ENCODE measurements at places on chromosomes 1 and 21. TPM values are rescaled to one million over a fixed set of nuclear protein-coding genes. Genes with fewer than 3 reads are reported as not detected.

Gene GPN2
- 11.5 TPM for total RNA-seq

DNA sequence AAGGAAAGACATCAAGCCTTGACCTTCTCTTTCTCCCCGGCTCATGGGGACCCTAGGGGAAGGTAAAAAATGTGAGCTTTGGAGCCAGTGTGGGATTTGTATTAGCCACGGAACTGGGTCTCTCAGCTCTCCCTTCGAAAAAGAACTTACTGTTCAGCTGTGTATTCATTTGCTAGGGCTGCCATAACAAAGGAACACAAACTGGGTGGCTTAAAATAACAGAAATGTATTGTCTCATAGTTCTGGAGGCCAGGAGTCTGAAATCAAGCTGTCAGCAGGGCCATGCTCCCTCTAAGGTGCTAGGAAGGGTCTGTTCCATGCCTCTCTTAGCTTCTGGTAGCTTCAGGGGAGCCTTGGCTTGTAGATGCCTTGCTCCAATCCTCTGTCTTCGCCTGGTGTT is 83.5 kb upstream of the SLC2A1 start:
- H3K27me3 ChIP-seq: no peaks in the 10 kb centered on the region
- DNase-seq: no peak
- H3K36me3 ChIP-seq: no peaks in the 10 kb centered on the region
- no peak overlapping the region for H3K27ac ChIP-seq
- no peak overlapping the region for H3K4me3 ChIP-seq

DNA sequence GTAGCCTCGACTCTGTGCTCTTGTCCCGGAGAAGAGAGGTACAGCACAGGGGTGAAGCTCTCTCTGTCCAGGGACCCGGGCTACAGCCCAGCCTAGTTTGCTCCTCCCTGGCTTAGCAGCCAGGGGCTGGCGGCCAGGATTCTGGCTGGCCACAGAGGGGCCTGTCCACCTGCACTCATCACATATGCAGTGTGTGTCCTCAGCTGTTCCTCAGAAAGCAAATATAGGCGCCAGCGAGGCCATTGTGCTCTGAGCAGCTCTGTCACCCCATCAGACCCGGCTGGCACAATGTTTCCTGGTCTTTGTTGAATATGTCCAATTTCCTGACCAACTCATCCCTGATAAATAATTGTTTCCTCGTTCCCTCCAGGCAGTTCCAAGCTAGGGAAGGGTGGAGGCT is 28.5 kb downstream of the KCND3 start:
- H3K27ac ChIP-seq: no peak overlapping the region
- no peaks in the 10 kb centered on the region for H3K36me3 ChIP-seq
- DNase-seq: no peak
- no peaks in the 10 kb centered on the region for H3K27me3 ChIP-seq

- no peaks in the 10 kb centered on the region for H3K27me3 ChIP-seq
- H3K36me3 ChIP-seq: no peaks in the 10 kb centered on the region
- peaks cover 37% of the 10 kb centered on the region for H3K4me1 ChIP-seq
- H3K4me3 ChIP-seq: peak overlapping the region; percentile 72
- H3K27ac ChIP-seq: peak overlapping the region; percentile 91
These were observed 2.5 kb downstream of the COL6A1 start for GRCh38 chr21:45983981-45984551.

DNA sequence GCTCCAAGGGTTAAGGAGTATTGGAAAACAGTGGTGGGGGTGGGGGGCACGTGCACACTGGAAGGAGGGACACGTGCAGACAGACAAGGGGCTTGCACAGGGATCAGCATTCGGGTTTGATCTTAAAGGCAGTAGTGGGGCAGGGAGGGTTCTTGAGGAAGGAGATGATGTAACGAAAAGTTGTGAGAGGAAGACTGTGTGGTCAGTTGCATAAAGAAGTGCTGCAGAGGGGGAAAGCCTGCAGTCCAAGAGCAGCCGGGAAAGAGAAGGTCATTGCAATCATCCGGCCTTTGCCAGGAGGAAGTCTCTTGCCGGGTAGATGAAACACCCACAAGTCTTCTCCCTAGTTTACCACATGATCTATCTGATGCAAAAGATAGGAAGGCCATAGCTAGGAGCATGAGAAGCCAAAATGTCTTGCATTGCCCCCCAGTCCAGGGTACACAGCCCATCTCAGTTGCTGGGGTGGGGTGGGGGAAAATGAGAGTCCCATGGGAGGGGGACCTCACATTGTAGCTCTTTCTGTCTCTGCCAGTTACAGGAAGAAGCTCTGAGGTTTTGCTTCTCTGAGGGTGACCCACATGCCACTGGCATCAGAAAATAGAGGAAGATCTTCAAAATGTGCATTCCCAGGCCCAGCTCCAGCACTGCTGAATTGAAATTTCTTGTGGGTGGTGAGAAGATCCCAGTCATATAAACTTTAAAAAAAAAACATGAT is 202.5 kb upstream of the RAB4A start:
- H3K27ac ChIP-seq: no peak overlapping the region

GRCh38 chr21:34191876-34192275 is 118.5 kb downstream of the MRPS6 start:
- no peak for DNase-seq
- H3K27ac ChIP-seq: no peak overlapping the region
- H3K4me3 ChIP-seq: no peak overlapping the region

Gene MAP3K7CL
- total RNA-seq: 6.9 TPM

Gene GUCA2B
- total RNA-seq: not detected

GRCh38 chr21:45257673-45258341 is 29.9 kb downstream of the POFUT2 start:
- DNase-seq: no peak
- H3K27ac ChIP-seq: no peak overlapping the region
- H3K27me3 ChIP-seq: no peaks in the 10 kb centered on the region
- H3K36me3 ChIP-seq: no peaks in the 10 kb centered on the region
- H3K4me1 ChIP-seq: peaks cover 4% of the 10 kb centered on the region

Gene APCS
- not detected for total RNA-seq
